NCI-H460 (cell line): ENCODE measurements at places on chromosomes 16 and 17.
A peak's percentile ranks its signal among the peaks of the same experiment; 100 is the strongest.

DNA sequence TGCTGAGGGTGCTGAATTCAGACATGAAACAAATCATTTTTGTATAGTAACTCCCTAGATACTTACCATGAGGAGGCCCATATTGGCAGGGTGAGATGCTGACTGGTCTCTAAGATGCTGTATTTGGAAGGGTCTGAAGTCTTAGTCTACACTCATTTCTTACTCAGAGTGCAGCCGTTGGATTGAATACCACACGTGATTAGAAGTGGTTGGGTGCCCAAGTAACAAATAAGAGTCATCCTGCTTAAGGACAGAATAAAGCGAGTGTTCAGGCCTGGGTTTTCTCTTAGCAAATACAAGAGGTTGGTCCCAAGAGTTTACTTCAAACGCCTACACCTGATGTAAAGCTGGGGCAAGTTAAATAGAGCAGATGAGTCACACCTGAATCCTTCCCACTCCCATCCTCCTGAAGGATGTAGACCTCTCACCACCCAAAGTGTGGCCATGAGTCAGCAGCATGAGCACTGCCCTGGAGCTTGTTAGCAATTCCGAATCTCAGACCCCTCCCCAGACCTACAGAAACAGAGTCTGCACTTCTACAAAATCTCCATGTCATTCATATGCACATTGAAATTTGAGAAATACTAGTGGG, 284.6 kb upstream of the CDH5 start:
- DNase-seq: peak; percentile 55

- no peak for DNase-seq
Measured at GRCh38 chr16:72311426-72311825, 139.5 kb upstream of the PMFBP1 start.

DNA sequence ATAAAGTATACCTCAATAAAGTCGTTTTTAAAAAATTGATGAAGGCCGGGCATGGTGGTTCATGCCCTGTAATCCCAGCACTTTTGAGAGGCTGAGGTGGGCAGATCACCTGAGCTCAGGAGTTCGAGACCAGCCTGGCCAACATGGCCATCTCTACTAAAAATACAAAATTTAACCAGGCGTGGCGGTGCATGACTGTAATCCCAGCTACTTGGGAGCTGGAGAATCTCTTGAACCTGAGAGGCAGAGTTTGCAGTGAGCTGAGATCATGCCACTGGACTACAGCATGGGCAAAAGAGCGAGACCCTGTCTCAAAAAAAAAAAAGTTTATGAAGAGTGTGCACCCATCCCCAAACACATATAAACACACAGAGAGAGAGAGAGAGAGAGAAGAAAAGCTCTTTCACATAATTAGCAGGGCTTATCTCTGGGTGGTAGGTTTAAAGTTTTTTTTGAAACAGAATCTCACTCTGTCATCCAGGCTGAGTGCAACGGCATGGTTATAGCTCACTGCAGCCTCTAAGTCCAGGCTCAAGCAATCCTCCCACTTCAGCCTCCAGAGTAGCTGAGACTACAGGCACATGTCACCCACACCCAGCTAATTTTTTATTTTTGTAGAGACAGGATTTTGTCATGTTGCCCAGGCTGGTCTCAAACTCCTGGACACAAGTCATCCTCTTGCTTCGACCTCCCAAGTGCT, 3.0 kb downstream of the SREBF1 start:
- DNase-seq: no peak

DNA sequence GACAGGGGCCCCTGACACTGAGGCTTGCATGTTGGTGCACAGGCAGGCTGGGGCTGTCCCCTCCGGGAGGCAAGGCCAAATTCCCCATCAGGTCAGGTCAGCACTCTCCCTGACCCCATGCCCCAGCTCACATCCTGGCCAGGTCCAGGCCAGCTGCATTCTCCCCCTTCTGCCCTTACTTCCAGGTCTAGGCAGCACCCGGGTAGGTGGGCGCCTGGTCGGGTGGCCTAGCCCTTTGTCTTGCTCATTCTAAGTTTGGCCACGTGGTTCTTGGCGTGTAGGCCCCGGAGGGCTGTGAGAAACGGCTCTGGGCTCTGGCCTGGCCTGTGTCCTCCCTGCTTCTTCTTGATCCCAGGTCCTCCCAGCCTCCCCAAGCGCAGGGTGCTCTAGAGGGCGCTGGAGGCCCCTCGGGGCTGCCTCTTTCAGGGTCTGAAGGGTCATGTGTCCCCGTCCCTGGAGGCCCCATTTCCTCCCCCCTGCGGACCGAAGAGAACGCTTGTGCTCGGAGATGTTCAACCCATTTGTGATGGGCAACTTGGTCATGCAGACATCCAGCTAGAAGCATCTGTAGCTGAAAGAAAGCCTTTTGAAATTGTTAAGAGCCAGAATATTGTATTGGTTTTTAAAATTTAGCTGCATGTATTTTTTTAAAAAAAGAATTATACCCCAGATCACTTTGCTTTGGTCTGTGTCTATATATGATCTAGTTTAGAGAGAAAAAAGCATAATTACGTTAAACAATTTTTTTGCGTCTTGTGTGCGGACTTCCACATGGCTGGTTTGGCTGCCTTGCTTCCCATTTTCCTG, 6.7 kb downstream of the BAHCC1 start:
- no peak for DNase-seq

DNA sequence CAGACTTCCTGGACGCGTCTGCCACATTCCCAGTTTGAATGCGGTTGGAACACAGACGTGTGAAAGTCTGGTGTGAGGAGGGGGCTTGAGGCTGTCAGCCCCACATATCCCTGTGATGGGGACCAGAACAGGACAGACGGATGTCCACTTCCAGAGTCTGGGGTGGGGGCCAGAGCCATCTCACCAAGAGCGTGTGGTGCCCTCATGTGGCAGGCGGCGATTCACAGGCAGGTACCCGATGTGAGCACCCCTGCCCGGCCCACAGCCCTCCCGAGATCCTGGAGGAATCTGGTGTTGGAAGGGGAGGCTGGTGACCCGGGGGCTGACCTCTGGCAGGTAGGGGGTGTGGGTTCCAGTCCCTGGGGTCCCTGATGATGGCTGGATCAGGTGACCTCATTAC, 51.5 kb downstream of the ENGASE start:
- DNase-seq: no peak

DNA sequence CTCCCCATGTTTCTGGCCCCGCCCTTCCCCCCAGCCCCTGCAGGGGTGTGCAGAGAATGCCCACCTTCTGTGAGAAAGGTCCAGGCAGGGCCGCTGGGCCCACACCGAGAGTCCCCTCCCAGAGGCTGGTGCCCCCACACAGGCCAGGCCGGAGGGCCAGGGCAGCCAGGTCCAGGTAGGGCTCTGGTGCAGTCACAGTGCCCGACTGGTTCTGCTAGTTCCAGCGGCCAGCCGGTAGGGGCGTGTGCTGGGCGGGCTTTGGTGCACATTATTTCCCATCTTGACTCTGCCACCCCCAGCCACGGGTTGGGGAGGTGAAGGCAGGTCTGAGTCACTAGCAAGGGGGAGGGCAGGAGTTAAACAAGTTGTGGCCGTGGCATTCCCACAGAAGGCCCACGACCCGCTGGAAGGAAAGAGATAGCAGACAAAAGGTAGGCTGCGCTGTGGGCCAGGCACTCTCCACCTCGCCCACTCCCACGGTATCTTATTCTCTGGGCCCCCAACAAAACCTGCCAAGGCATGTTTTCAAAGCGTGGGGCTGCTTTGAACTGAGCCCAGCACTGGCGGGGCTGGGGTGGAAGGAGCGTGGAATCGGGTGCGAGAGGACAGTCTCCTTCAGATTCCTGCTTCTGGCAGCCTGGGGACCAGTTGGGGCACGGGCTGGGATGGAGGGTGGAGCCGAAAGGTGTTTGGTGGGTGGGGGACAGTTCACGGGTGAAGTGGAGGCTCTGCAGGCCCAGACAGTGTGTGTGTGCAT, 1.9 kb downstream of the EPN3 start:
- no peak for DNase-seq

DNA sequence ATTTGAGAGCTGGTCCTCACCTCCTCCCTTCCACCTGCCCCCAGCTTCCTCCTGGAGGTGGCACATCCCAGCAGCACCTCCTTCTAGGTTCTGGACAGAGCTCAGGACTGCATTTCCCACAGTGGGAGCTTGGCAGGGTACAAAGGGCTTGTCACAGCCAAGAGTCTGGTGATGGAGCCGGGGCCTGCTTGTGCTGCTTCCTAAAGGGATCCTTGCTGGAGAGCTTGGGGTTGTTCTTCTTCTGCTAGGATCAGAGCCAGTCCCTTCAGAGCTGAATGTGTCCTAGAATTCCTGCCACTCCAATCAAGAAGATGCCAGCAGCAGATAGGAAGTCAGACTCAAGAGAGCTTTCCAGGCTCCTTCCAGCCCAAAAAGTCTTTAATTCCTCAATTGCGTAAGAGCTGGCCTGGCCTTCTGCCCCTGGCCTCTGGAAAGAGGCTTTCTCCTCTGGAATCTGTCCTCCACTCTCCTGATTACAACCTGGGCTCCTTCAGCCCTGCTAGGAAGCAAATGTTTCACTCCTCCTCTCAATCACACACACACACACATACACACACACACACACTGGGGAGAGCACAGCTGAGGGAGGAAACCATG, 4.4 kb downstream of the CD300E start:
- DNase-seq: no peak

- no peak for DNase-seq
Measured at GRCh38 chr16:24088767-24089166, 167.4 kb upstream of the CACNG3 start.

DNA sequence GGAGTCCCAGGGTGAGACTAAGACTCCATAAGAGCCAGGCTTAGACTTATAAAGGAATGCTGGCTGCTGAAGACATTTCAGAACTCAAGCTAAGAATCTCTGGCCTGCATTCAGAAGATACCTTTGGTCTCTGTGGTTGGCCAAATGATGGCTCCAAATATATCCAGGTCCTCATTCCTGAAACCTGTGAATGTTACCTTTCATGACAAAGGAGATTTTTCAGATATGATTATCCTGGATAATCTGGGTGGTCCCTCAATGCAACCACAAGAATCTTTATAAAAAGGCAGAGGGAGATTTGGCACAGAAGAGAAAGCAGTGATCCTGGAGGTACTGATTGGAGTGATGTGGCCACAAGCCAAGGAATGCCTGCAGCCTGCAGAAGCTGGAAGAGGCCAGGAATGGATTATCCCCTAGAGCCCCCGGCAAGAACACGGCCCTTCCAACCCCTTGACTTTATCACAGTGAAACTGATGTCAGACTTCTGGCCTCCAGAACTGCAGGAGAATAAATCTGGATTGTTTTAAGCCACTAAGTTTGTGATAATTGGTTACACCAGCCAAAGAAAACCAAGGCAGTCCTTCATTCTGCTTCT, 253.3 kb downstream of the SLC39A11 start:
- DNase-seq: no peak

DNA sequence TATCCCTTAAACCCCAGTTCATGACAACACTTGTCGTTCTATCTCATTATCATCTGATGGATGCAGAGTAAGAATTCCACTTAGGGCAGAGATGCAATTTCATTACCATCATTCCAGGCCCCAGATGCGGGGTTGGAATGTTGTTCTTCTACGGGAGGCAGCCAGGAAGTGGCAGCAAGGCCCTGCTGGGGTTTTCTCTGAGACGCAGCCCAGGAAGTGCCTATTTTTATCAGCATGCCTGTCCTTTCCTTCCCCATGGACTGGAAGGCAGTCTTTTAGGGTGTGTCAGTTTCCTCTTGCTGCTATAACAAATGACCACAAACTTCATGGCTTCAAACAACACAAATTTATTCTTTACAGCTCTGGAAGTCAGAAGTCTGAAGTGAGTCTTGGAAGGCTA, 246.6 kb upstream of the DYNLRB2 start:
- no peak for DNase-seq

GRCh38 chr17:82865774-82866395, 26.1 kb upstream of the ZNF750 start:
- DNase-seq: no peak

DNA sequence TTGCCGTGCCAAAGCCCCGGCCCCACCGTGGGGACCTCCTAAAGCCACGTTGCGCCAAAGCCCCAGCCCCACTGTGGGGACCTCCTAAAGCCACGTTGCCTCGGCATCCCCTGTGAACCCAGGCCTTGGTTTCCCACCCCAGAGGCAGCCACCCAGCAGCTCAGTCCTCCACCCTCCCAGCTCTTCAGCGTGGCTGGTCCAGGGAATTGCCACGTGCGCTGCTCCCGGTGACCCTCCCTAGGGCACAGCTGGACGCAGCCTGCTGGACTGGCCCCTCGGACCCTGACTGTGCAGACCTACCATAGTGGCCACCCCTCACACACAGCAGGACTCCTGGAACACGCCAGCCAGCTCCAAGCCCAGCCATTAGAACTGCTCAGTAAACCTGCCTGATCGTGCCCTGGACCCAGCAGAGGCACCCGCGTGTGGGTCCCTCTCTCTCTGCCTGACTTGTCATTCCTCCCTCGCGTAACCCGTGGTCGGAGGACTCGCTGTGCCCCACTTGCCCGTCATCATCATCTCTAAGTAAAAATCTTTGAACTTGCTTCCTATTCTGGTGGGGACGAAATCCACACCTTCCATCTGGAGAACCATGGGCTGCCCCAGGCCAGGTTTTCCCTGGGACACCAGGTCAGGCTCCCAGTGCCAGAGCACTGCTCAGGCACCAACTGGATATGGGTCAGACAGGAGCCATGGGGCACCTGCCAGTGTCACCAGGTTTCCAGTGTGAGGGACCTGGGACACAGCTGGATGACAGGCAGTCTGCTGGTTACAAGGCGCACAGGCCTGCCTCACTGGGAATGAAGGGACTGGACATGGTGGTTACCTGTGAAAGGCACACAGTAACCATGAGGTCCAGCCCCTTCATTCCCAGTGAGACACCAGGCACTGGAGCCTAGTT, 5.6 kb downstream of the CIAO3 start:
- no peak for DNase-seq

DNA sequence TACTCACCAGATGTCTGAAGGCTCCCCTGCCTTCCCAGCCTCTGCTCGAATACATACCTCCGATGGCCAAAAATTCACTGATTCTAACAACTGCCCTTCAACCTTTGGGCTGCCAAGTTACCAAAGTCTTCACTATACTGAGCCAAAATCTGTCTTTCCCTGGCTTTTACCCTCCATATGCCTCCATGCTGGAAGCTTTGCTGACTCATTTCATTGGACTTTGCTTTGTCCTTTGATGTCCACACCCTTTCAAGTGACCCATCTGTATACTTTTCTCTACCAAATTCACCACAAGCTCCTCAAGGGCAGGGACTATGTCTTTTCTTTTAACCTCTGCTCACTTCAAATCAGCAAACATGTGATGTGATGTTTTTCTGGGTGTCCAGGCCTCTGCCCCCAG, 21.0 kb upstream of the MTMR4 start:
- no peak for DNase-seq

DNA sequence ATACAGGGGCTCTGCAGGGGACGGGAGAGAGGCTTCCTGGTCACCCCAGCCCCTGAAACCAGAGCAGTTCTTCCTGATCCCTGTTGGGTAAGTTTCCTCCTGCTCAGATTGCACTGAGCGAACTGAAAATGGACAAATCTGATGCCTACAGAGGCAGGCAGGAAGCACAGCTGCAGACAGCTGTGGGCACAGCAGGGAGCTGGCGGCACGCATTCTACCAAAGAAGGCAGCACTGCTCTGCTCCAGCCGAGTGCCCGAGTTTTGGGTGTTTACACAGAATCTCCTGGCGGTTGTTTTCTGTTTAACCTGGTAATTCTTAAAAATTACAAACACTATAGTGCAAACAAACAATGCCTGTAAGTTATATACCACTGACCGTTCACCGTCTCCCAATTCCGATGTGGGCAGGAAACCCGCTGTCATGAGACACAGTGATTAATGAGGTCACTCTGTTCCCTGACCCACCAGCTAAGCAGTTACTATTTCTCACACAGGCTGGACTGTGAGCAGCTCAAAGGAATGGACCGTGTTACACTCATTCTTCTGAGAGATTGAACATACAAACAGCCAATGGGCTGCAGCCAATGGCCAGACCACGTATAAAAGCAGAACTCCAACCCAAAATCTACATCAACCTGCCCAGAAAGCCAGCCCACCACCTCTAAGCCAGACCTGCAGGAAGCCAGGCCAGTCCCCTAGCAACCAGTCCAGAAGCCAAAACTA, 25.5 kb downstream of the NSMCE1 start:
- peak; percentile 57 for DNase-seq
